ENCODE measurements at places on chromosomes 11 and 22. TPM values are rescaled to one million over a fixed set of nuclear protein-coding genes. Genes with fewer than 3 reads are reported as not detected.
A peak's percentile ranks its signal among the peaks of the same experiment; 100 is the strongest.

OR5P2 gene
- total RNA-seq, result not detected

NXPE1 gene
- not detected for total RNA-seq

DNA sequence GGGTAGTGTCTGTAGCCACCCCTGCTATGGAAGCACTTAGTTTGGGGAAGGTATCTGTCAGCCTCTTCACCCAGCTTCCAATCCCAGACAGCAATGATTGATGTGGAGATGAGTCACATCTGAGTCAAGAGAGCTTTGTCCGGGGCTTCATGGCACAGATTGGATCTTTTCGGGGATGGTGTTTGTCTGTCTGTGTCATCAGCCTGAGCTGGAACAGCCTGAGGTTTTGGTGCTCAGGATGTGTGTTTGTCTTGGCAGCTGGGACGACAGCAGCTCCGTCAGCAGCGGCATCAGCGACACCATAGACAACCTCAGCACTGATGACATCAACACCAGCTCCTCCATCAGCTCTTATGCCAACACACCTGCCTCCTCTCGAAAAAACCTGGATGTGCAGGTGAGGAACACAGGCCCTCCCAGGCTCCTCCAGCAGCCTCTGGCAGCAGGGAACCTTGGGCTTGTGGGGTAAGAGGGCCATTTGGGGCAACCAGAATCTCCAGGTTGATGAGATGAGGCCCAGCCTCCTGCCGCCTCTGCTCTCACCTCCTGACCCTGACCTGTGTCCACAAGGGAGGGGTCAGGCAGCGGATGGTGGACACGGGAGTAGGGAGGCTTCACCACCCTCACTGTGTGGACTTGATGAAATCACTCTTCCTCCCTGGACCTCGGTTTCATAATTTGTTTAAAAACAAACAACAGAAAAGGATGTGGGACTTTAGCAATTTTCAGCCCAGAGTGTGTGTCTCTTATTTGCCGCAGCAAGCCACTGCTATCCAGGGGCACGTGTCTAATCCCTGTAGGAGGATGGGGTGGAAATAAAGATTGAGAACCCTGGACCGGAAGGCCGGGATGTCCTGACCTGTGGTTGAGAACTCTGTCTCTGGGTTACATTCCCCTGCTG, 124.3 kb downstream of the DBX1 start:
- DNase-seq, result no peak
- no peak overlapping the region for H3K27ac ChIP-seq
- H3K36me3 ChIP-seq, result peaks cover 4% of the 10 kb centered on the region
- H3K4me1 ChIP-seq, result no peaks in the 10 kb centered on the region

GRCh38 chr22:29670626-29671025, 49.2 kb upstream of the CABP7 start:
- H3K27me3 ChIP-seq, result no peaks in the 10 kb centered on the region
- H3K4me1 ChIP-seq, result no peaks in the 10 kb centered on the region
- H3K4me3 ChIP-seq, result no peak overlapping the region

DNA sequence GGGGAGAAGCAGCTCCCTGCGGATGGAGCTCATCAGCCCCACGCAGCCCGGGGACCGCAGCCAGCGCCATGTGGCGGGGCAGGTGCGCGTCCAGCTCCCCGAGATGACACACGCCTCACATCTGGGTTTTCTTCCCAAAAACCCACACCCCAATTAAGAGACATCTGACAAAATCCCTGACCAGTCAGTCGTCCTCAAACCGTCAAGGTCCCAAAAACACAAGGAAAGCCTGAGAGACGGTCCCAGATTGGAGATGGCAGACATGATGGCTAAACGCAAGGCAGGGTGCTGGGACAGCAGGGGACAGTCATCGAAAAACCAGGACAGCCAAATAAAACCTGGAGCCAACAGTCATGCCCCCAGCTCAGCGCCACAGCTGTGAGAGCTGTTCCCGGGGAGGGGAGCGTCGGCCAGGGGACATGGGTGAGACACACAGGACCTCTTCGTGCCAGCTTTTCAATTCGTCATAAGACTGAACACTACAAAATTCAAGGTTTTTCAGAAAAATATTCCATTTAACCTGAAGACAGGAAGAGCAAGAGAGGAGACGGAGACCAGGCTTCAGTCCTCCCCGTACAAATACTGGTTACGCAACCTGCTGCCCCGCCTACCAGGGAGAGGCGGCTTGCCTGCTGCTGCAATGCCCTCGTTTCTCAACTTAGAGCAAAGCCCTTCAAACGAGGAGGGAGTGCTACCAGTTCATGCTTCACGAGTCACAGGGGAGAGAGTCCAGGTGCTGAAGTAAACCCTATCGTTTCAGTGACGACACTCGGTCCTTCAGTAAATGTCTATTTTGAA, 10.5 kb downstream of the TOLLIP start:
- no peaks in the 10 kb centered on the region for H3K27me3 ChIP-seq
- peaks cover 2% of the 10 kb centered on the region for H3K4me1 ChIP-seq
- DNase-seq, result no peak
- H3K27ac ChIP-seq, result no peak overlapping the region

DNA sequence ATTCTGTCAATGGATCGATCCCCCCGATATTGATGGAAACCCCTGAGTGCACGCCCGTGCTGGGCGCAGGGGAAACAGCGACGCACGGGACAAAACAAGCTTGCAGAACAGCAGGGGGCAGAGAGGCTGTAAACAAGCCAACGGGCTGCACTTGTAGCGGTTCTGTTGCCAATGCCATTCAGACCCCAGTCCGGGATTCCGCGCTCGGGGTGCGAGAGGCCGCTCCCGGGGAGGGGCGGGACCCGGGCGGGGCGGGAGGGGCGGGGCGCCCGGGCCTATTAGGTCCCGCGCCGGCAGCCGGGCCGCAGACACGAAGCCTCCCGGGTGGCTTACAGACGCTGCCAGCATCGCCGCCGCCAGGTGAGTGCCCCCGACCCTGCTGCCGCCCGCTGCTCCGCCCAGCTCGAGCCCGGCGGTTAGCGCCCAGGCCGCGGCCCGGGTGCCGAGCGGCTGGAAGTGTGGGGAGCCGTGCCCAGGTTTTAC, at the start of gene BIK:
Gene BIK, plus strand, starts transcription at position 307 of the 483 bp plus-strand sequence. CDS start 13,273 bp downstream, outside the sequence.
- H3K4me3 ChIP-seq, result peak within 1 kb of the TSS; percentile 50
- peak; percentile 47 for DNase-seq
- H3K36me3 ChIP-seq, result no peaks in the 10 kb centered on the region
- H3K27me3 ChIP-seq, result peaks cover 16% of the 10 kb centered on the region

- no peaks in the 10 kb centered on the region for H3K36me3 ChIP-seq
- no peak within 1 kb of the TSS for H3K4me3 ChIP-seq
- no peaks in the 10 kb centered on the region for H3K4me1 ChIP-seq
- no peak for DNase-seq
- no peak within 1 kb of the TSS for H3K27ac ChIP-seq
Observed at GRCh38 chr11:1997755-1998154, at the start of gene H19. Gene H19, minus strand, starts transcription at chr11:1997842.
